ENCODE measurements at places on chromosomes 5 and 9. TPM values are rescaled to one million over a fixed set of nuclear protein-coding genes. Genes with fewer than 3 reads are reported as not detected.

The PCDHB4 gene
- total RNA-seq, result not detected

The F12 gene
- 39.4 TPM for total RNA-seq

DNA sequence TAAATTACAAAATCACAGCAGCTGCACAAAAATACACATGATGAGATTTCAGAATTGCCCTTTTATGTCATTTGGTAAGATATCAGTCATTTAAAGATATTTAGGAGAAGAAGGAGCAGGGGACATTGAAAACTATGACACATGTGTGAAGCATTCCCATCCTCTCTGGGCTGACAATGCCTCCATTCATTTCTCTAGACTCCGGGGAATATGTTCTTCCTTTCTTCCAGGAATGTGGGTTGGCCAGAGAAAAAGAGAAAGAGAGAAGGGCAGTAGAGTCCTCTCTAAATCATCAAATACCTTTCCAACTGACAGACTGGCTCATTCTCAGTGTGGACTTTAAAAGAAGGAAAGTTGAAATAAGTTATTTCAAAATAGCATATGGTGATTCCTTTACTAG, 205.6 kb upstream of the ADAMTSL1 start:
- DNase-seq, result peak; percentile 8

- no peak for DNase-seq
These were observed 57.1 kb downstream of the SLIT3 start for GRCh38 chr5:169243651-169244422.

- DNase-seq, result no peak
These were observed 16.1 kb upstream of the RAB14 start for GRCh38 chr9:121217609-121218292.

DNA sequence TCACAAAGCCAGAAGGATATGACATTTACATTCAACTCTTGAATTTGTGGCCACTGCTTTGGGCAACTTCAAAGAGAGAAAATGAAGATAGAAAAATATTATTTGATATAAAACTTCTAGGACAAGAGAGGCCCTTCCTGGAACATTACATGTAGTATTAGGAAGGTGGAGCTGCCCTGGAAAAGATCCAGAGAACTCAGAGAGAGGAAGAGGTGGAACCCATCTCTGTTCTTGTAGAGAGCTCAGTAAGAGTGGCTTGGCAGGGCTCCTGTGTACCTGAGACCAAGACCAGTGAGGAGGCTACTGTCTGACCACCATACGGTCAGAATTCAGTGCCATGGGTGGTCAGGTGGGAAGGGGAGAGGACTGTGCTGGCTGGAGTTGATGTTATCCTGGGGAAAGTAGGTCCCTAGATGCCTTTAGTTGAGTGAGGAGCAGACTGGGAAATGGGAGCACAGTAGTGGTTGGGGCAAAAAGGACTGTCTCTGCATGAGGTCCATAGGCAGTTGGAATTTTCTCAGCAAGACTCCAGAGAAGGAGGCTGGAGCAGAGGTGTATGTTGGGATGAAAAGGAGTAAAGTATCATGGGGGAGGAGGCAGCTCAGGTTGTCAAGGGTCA, 7.6 kb downstream of the TGFBI start:
- DNase-seq, result no peak

- no peak for DNase-seq
These were observed 55.2 kb downstream of the PLK2 start for GRCh38 chr5:58404734-58405133.

- DNase-seq, result no peak
These were observed 22.0 kb upstream of the RAD23B start for GRCh38 chr9:107261106-107261505.

The QSOX2 gene
- total RNA-seq, result 39.3 TPM

- no peak for DNase-seq
These were observed 2.8 kb downstream of the NPR3 start for GRCh38 chr5:32713770-32714381.

The SEC16A gene
- total RNA-seq, result 4.4 TPM

- DNase-seq, result peak; percentile 55
These were observed 12.0 kb downstream of the PDGFRB start for GRCh38 chr5:150143350-150144245.

The PCDHGA3 gene
- not detected for total RNA-seq

DNA sequence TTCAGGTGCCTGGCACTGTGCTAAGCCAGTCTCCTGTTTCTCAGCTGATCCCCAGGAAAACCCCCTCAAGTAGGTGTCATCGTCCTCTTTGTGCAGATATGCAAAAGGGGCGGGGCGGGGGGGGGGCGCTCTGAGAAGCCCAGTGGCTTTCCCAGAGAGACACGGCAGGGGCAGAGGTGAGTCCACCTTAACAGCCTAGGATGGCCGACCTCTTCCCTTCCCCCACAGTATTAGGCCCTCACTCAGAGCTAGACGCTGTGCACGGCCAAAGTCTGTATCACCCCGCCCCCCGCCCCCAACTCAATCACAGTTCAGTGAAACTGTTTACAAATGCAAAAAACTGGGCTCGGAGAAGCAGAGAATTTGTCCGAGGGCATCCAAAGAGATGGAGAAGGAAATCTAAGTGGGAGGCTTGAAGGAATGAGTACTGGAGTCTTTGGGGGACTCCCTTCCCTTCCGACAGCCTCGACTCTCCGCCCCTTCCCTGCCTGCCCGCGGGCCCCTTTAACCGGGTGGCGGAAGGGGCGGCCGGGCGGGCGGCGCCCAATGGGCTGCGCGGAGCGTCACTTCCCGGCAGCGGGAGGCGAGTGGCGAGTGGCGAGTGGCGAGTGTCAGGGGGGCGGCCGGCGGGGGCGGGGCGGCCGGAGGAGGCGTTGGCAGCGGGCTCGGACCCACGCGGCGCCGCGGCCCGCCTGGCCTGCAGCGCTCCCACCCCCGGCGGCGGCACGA, at the start of gene ERGIC1:
Gene ERGIC1, plus strand, starts transcription at position 566 of the 729 bp plus-strand sequence. Its CDS starts 163 bp downstream, at position 729.
- DNase-seq, result peak; percentile 85

The MYOZ3 gene
- not detected for total RNA-seq

DNA sequence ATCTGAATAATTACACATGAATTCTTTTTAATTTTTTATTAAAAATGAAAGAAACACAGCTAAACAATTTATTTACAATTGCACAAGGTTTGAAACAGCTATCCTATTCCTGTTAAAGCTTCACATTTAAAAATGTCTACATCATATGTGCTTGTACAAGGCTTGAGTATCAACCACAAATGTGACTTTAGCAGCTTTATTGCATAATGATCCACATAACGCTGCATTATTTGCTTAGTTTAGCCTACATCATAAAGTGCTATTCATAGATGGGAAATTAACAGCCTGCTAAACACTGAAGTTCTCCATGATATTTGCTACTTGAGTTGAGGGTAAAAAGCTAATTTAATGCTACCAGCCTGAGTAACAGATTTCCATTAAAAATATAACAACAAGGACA, 45.0 kb downstream of the TRIM36 start:
- DNase-seq, result no peak

GRCh38 chr9:880725-881124, 39.2 kb downstream of the DMRT1 start:
- no peak for DNase-seq

The KCTD16 gene
- 2.6 TPM for total RNA-seq

The ECM2 gene
- total RNA-seq, result not detected

- DNase-seq, result peak; percentile 37
These were observed 85.3 kb upstream of the STC2 start for GRCh38 chr5:173413471-173413982.

DNA sequence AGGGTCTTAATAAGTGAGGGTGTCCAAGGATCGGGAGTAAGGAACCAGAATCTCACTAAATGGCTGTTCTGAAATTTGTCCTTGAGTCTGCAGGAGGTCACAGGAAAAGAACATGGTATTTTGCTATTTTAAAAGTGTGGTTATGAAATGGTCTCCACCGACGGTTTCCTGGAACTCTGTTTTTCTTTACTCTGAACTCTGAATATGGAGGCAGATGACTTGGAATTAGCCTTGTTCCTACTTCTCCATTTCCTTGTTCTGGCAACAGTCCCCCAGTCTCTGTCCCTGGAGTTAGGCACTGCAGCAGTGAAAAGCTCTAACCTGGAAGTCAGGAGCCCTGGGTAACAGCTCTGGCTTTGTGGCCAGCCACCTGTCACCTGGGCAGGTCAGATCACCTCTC, 46.6 kb upstream of the C5orf58 start:
- no peak for DNase-seq

The TAS2R1 gene
- total RNA-seq, result not detected

The TRAF1 gene
- 5.0 TPM for total RNA-seq

GRCh38 chr5:30574761-30575160, 618.7 kb upstream of the CDH6 start:
- DNase-seq, result no peak

DNA sequence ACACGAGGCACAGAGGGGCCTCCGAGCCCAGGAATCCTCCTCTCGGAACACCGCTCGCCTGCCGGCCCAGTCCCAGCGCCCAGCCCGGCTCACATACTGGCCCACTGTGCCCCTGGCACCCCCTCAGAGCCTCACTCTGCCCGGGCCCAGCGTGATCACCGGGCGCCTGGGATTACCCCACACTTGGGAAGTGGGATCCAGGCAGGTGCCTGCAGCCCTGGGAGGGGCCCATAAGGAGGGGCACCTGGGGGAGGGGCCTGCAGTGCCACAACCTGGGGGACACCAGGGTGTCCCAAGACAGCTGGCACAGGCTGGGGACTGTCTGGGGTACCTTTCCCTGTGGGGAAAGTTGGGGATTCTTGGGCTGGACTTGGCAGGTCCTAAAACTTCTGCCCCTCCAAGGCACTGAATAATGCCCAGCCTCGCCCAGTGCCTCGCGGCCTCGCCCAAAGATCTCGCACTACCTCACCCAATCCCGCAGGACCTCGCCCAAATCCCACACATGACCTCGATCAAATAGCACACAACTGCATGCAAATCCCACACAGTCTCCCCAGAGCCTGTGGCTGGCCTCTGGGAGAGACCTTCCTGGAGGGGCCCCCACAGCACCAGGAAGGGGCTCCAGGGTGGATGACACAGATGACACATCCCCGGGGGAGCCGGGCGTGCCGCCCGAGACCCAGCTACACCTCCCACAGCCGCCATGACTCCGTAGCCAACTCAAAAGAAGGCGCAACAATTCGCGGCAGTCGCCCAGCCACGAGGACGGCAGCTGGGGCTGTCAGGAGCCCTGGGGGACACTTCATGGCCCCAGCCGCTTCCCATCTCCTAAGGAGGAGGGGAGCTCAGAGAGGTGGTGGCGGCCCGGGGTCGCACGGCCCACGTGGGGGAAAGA, 13.7 kb downstream of the NOTCH1 start:
- DNase-seq, result no peak

The SLC25A48 gene
- total RNA-seq, result not detected

- DNase-seq, result no peak
These were observed 21.0 kb upstream of the HEMGN start for GRCh38 chr9:97958812-97959511.

The DNM1 gene
- 15.3 TPM for total RNA-seq

The ADAMTS13 gene
- total RNA-seq, result 3.7 TPM

- no peak for DNase-seq
These were observed 3.4 kb downstream of the G3BP1 start for GRCh38 chr5:151775025-151775606.

DNA sequence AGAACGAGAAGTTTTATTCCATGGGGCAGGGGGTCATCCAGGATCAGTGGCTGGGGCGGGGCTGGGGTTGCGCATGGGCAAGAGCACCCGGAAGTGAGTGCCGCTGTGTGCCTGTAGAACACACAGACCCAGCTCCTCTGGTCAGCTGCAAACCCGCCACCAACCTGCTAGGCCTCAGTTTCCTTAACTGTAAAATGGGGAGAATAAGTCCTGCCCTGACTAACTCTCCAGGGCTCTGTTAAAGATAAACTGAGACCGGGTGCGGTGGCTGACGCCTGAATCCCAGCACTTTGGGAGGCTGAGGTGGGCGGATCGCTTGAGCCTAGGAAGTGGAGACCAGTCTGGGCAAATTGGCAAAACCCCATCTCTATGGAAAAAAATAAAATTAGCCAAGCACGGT, 152.2 kb downstream of the GABBR2 start:
- no peak for DNase-seq

DNA sequence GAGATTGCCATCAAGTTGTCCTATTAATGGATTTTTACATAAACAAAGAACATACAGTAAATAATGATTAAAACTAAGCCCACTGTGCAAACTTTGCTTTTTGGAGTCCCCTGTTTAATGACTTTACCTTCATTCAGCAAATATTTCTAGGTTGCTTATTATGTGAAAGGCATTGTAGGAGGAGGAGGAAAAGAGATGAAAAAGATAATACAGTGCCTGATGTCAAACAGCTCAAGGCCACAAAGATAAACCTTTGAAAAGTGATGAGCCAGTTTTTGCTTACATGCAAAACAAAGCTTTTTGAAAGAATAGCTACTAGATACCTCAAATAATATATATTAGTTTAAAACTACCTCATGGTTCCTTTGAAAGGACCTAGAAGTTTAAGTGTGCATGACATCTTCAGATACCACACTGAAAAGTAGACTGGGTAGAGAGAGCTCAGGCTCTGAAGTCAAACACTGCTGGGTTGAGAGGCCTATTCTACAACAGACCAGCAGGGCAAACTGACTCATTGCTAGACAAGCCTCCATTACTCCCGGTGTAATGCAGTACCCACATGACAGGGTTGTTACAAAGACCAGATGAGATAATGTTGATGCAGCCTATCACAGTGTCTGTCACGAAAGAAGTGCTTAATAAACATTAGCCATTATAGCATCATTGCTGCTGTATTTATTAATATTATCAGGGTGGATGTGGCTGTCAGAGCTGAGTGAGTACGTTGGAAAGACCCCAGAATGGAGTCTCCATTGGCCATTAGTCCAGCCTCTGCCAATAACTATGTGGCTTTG, 11.8 kb downstream of the DEPDC1B start:
- peak; percentile 49 for DNase-seq

DNA sequence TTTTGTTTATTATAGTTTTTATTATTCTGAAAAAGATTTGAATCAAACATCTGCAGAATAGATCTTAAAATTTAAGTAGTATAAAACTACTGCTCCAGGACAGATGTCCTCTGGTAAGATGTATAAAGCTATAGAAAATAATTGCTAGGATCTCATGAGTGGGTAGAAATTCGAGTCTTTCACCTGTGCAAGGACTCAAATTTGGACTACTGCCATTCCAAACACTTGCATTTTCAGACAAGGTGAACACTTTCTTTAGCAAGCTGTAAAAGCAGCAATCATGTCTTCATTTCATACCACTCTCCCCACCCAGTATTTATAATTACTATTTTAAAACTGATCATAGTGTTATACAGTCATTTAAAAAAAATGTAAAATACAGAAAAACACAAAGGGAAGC, 20.7 kb downstream of the SKP2 start:
- DNase-seq, result no peak

DNA sequence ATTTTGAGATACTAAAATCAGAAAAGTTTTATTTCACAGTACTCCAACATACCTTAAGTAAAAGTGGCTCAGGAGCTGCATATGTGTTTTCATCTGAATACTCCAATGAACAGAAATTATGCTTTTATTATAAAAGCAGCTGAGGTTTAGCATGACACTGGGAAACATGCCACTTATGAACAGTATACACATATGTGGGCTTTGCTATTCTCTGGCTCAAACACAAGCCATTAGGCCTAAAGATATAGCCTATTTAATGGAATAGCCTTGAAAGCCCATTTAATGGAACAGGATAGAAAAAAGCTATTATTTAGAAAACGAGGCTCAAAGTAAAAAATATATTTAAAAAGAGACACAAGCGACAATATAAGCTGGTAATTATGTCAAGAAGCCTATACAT, 74.1 kb downstream of the SLC38A9 start:
- no peak for DNase-seq

The CLIC3 gene
- not detected for total RNA-seq

All from Caki2 (cell line).